ENCODE measurements at places on chromosomes 6 and 20. TPM values are rescaled to one million over a fixed set of nuclear protein-coding genes. Genes with fewer than 3 reads are reported as not detected.

The PHACTR3 gene
- not detected for total RNA-seq

The HLA-DRB5 gene
- total RNA-seq, result 43.3 TPM

The SSTR4 gene
- total RNA-seq, result not detected

The CALHM6 gene
- total RNA-seq, result 20.7 TPM

The NTSR1 gene
- 0.23 TPM for total RNA-seq

The F13A1 gene
- not detected for total RNA-seq

The TMEM244 gene
- not detected for total RNA-seq

The FAM209A gene
- 1.5 TPM for total RNA-seq

The VGLL2 gene
- total RNA-seq, result not detected

The CST5 gene
- total RNA-seq, result not detected

The TTLL9 gene
- not detected for total RNA-seq

The OR2B6 gene
- total RNA-seq, result not detected

The TPBG gene
- not detected for total RNA-seq

The INSM1 gene
- total RNA-seq, result 0.05 TPM

The FRS3 gene
- 6.1 TPM for total RNA-seq

The GRM1 gene
- total RNA-seq, result not detected

The NKX2-4 gene
- not detected for total RNA-seq

The HMGN4 gene
- 80.9 TPM for total RNA-seq

The TP53INP2 gene
- 2.1 TPM for total RNA-seq

The NKAIN2 gene
- not detected for total RNA-seq

The DYNLT2 gene
- total RNA-seq, result 2.0 TPM

The ATP6V1G2 gene
- 1.7 TPM for total RNA-seq

The HCK gene
- not detected for total RNA-seq

The TSBP1 gene
- not detected for total RNA-seq

The TNFRSF6B gene
- total RNA-seq, result not detected

The TAPBP gene
- 277 TPM for total RNA-seq

The XKR7 gene
- 0.05 TPM for total RNA-seq

The CST4 gene
- total RNA-seq, result not detected

The COL19A1 gene
- 0.14 TPM for total RNA-seq

Measured in T-helper 2 cell treated with Interferon-gamma antibody and Interleukin-4, amounts not matched to agents 100 ng/mL and 5 ng/mL, for 36 hours (primary cell).